PC-3 (cell line): ENCODE measurements at places on chromosomes 5 and 9. TPM values are rescaled to one million over a fixed set of nuclear protein-coding genes. Genes with fewer than 3 reads are reported as not detected.

DNA sequence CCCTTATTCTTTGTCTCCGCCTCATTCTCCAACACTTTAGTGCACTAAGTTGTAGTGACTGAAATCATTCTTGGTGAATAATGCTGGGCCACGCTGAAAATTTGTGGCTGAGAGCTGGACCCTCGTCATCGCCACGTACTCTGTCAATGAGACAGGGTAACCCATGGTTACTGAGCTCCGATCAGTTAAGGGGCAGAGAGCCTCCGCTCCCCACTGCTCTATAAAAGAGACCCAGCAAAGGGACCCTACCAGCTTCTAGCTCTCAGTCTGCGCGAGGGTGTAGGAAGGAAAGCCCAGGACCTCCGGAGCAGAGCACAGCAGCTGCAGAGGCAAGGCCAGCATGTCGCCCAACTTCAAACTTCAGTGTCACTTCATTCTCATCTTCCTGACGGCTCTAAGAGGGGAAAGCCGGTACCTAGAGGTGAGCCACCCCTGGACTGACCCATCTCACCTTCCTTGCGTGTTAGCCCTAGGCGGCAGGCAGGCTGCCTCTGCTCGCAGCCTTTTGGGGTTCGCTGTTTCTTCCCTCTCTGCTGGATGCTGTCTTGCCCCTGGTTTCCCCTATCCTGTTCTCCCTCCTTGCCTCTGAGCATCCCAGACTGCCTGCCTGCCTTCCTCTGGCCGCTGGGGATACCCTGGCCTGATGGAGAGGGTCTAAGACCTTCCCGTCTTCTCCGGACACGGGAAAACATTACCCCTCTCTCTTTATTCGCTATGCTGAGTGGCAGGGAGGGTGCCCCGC lies at the start of gene CRHBP:
TSS of gene CRHBP (plus strand) at position 251 of the 742 bp plus-strand sequence. CDS start at position 341, 90 bp downstream.
- no peak within 1 kb of the TSS for H3K27ac ChIP-seq
- H3K4me3 ChIP-seq: no peak within 1 kb of the TSS
- H3K4me1 ChIP-seq: no peaks in the 10 kb centered on the region

The DMRT3 gene
- total RNA-seq: not detected in 2 replicates

- no peak overlapping the region for H3K4me3 ChIP-seq
- no peak for DNase-seq
- 0 out of 2 replicates have a peak, but pooled peaks cover 1% of the 10 kb centered on the region for H3K4me1 ChIP-seq
- H3K27me3 ChIP-seq: no peaks in the 10 kb centered on the region
These were observed 339.2 kb downstream of the PIK3R1 start for GRCh38 chr5:68554571-68555279.

- H3K27me3 ChIP-seq: no peaks in the 10 kb centered on the region
- DNase-seq: no peak
- H3K4me3 ChIP-seq: no peak overlapping the region
- no peak overlapping the region for H3K27ac ChIP-seq
These were observed 127.3 kb downstream of the SPATA31D1 start for GRCh38 chr9:82115900-82116299.

GRCh38 chr5:138350563-138350890 lies 2.0 kb upstream of the KDM3B start:
- peaks cover 21% of the 10 kb centered on the region for H3K36me3 ChIP-seq
- H3K4me1 ChIP-seq: peaks cover 9% of the 10 kb centered on the region
- no peak for DNase-seq
- no peak overlapping the region for H3K27ac ChIP-seq

- DNase-seq: no peak
- no peak overlapping the region for H3K27ac ChIP-seq
- H3K36me3 ChIP-seq: no peaks in the 10 kb centered on the region
- H3K4me3 ChIP-seq: no peak overlapping the region
- 0 out of 2 replicates have a peak, but pooled peaks cover 3% of the 10 kb centered on the region for H3K4me1 ChIP-seq
- no peaks in the 10 kb centered on the region for H3K27me3 ChIP-seq
These were observed 23.7 kb downstream of the FPGS start for GRCh38 chr9:127826253-127826913.

DNA sequence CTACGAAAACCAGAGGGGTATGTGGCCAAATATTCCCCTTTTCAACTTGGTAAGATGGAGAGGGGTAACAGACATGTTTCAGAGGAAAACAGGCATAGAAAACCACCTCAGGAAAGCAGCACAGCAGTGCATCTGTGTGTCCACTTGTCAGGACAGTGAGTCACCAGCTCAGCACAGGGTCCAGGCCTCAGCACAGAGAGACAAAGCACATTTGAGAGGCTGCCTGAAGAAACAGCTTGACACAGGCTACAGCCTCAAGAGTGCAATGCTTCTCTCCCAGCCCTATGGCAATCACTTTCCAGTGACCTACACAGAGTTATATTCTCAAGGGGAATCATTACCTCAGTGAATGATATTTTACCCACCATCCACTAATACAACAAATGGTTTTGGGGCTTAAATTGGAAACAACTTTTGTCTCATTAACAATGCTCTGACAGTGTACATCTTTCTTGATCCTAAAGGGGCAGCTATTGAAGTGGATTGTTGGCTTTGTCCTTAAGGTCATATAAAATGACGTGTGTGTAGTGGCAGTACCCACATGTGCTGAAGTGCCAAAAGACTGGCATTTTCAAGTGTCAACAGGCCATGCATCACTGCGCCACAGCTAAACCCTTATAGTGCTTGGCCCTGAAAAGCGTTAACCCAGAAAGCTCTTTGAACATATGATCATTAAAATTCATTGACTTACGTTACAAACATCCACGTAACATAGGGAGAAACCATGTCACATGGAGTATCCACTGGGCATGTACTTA lies 46.4 kb downstream of the ERMP1 start:
- peaks cover 5% of the 10 kb centered on the region for H3K4me1 ChIP-seq
- peaks cover 16% of the 10 kb centered on the region; the same call in 1 of the 2 replicates for H3K36me3 ChIP-seq
- H3K27ac ChIP-seq: no peak overlapping the region
- no peak for DNase-seq
- no peaks in the 10 kb centered on the region for H3K27me3 ChIP-seq

DNA sequence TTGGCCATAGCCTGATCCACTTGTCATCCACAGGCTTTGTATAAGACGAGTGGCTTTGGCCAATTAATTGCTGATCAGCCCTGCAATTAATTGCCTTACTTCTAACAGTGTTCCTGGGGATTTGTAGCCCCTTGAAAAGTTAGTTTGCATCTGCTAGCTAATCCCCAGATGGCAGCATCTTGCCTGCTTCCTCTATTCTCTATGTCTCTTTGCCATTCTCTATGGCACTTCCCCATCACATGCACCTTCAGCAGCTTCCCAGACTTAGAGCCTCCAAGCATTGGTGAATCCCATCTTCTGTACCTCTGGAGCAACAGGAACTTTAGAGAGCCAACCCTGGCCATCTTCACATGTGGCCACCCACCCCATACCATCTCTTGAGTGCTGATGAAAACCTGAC lies 197.0 kb upstream of the DMAC1 start:
- H3K36me3 ChIP-seq: no peaks in the 10 kb centered on the region
- no peak overlapping the region for H3K4me3 ChIP-seq

GRCh38 chr5:112165897-112166737 lies 253.0 kb downstream of the EPB41L4A start:
- H3K27me3 ChIP-seq: no peaks in the 10 kb centered on the region
- no peak overlapping the region for H3K4me3 ChIP-seq
- H3K4me1 ChIP-seq: peaks cover 9% of the 10 kb centered on the region; the same call in 1 of the 2 replicates
- H3K27ac ChIP-seq: no peak overlapping the region

The BHMT gene
- total RNA-seq: not detected in 2 replicates

The ABCA2 gene
- 25.9 and 31.5 TPM in 2 replicates for total RNA-seq

DNA sequence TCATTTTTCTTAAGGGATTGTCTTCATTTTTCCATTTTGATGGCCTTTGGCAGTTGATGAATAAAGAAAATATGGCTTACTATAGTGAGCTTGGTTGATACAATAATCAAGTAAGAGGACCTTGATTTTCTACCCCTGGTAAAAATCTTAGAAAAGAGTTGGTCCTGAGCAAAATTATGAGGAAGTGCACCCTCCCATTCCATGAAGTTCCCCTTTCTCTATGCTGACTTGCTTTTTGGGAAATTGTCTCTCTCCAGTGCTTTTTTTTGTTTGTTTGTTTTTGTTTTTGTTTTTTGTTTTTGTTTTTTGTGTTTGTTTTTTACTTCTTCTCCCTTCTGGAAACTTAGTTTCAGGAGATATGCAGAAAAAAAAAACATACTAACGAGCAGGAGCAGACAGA lies 449.2 kb upstream of the ACTBL2 start:
- no peaks in the 10 kb centered on the region for H3K36me3 ChIP-seq
- H3K4me1 ChIP-seq: no peaks in the 10 kb centered on the region
- H3K27ac ChIP-seq: no peak overlapping the region
- DNase-seq: no peak
- H3K27me3 ChIP-seq: no peaks in the 10 kb centered on the region
- no peak overlapping the region for H3K4me3 ChIP-seq

- no peak overlapping the region for H3K27ac ChIP-seq
- peak; percentile 46 for DNase-seq
- H3K36me3 ChIP-seq: no peaks in the 10 kb centered on the region
- H3K4me3 ChIP-seq: no peak overlapping the region
- peaks cover 9% of the 10 kb centered on the region for H3K4me1 ChIP-seq
These were observed 66.7 kb upstream of the CAST start for GRCh38 chr5:96595300-96596090.

DNA sequence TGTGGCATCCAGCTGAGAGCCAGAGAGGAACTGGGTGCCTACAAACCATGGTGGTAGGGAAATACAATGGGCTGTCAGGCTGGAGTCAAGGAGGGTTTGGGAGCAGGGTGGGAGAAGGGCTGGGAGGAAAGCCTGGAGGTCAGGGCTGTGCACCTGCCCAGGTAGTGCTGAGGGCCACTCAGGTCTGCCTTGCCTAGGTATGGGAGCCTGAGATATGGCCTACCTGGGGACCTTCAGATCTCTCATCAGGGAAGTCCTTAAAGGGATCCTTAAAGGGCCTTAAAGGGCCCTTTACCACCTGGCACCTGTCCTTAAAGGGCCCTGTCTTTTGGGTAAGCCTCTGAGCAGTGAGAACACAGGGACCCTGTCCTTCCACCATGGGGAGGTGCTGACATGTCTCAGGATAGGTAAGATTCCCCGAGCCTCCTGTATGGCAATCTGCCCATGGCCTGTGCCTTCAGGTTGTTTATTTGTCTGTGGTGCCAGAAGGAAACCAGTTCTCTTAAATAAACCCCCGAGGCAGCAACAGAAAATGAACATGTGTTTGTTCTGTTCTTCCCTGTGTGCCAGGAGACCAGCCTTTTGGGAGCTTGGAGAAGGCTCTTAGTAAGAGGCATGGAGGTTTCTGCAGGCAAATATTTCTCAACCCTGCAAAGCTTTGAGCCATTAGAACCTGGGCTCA lies 23.3 kb downstream of the SLC25A48 start:
- DNase-seq: peak; percentile 7
- no peaks in the 10 kb centered on the region for H3K4me1 ChIP-seq
- peaks cover 32% of the 10 kb centered on the region for H3K27me3 ChIP-seq
- H3K36me3 ChIP-seq: no peaks in the 10 kb centered on the region
- no peak overlapping the region for H3K27ac ChIP-seq

DNA sequence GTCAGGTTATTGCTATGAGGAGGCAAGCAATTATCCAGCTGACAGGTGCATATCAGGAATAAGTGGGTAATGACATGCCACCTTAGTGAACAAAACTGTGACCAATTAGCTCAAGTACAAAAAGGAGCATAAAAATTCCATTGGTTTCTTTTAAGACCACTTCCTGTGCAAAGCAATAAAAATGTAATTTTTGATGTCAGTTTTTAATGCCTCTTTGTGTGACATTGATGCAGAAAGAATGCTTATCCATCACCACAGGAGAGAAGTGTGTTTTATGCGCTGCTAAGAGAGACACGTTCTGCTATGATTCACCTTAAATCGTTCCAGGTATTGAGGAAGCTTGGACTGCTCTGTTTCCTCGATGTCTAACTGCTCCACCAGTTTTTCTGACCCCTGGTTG lies 96.7 kb downstream of the MRPS27 start:
- no peaks in the 10 kb centered on the region for H3K27me3 ChIP-seq
- no peaks in the 10 kb centered on the region for H3K4me1 ChIP-seq
- H3K27ac ChIP-seq: no peak overlapping the region
- H3K4me3 ChIP-seq: no peak overlapping the region
- peaks cover 16% of the 10 kb centered on the region; the same call in 1 of the 2 replicates for H3K36me3 ChIP-seq

DNA sequence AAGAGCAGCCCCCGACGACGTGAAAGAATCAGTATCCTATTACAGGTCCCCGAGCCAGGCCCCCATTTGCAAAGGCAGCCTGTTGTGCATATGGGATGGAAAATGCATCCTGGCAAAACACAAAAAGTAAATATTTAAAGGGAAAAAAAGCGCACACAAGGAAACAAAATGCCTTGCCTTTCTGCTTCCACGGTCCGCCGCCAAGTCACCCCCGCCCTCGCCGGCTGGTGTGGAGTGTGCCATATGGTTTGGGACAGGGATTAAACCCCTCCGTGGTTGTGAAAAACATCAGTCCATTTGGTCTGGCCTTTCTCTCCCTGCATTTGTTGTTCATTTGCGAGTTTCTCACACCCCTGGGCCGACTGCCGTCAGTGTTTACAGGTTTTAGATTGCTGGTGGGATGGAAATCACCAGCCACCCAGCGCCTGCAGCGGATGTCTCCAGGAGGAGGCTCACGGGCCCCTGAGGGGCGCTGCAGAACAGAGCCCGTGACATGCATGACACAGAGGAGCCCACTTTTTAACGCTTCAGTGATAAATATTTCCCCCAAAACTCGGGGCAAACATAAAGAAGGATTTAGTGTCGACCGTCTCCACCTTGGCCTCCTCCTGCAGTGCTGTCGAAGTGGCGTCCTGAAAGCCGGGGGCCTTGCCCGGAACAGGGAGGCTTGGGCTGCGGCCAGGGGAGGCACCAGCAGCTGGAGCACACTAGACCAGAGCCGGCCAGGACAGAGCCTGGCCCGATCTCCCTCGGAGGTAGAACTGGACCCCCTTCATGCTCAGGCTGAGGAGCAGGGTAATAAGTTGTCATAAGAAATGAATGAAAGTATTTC lies 161.5 kb downstream of the HSD17B3 start:
- no peaks in the 10 kb centered on the region; the same call in 1 of the 2 replicates for H3K4me1 ChIP-seq
- no peak overlapping the region for H3K4me3 ChIP-seq
- H3K27ac ChIP-seq: no peak overlapping the region
- no peaks in the 10 kb centered on the region for H3K36me3 ChIP-seq

The CHSY3 gene
- 1.7 and 1.8 TPM in 2 replicates for total RNA-seq

GRCh38 chr5:10018201-10019069 lies 231.3 kb downstream of the ATPSCKMT start:
- H3K4me3 ChIP-seq: no peak overlapping the region
- peak; percentile 90 for DNase-seq
- no peaks in the 10 kb centered on the region for H3K27me3 ChIP-seq
- H3K4me1 ChIP-seq: peaks cover 29% of the 10 kb centered on the region
- no peaks in the 10 kb centered on the region for H3K36me3 ChIP-seq
- H3K27ac ChIP-seq: peak overlapping the region; percentile 91

- no peaks in the 10 kb centered on the region for H3K4me1 ChIP-seq
- H3K4me3 ChIP-seq: no peak overlapping the region
These were observed 454.6 kb downstream of the CETN3 start for GRCh38 chr5:89954916-89955315.

The HMMR gene
- total RNA-seq: 44.8 and 74.6 TPM in 2 replicates

DNA sequence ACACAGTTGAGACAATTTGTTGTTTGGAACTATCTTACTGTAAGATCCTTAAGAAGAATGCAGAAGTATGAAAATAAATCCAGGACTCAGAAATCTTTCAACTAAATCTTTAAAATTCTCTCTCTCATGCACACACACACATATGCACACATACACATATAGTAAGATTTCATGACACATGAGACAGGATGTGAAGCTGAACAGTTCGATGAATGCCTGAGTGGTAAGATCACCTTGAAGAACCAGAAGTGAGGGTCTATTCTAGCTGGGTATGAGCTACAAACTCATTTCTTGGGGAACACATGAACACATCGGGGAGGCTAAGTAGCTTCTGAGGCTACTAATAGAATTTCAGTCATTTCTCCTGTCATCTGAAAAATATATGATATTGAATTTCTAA lies 153.6 kb downstream of the TMC1 start:
- no peak overlapping the region for H3K27ac ChIP-seq
- DNase-seq: no peak
- no peaks in the 10 kb centered on the region for H3K36me3 ChIP-seq

- H3K27ac ChIP-seq: no peak overlapping the region
- H3K27me3 ChIP-seq: no peaks in the 10 kb centered on the region
- peaks cover 3% of the 10 kb centered on the region; the same call in 1 of the 2 replicates for H3K36me3 ChIP-seq
- H3K4me1 ChIP-seq: peaks cover 5% of the 10 kb centered on the region; the same call in 1 of the 2 replicates
- H3K4me3 ChIP-seq: no peak overlapping the region
- no peak for DNase-seq
These were observed 76.1 kb downstream of the GRAMD2B start for GRCh38 chr5:126499278-126499677.
